ENCODE measurements at places on chromosomes 13 and 19.

DNA sequence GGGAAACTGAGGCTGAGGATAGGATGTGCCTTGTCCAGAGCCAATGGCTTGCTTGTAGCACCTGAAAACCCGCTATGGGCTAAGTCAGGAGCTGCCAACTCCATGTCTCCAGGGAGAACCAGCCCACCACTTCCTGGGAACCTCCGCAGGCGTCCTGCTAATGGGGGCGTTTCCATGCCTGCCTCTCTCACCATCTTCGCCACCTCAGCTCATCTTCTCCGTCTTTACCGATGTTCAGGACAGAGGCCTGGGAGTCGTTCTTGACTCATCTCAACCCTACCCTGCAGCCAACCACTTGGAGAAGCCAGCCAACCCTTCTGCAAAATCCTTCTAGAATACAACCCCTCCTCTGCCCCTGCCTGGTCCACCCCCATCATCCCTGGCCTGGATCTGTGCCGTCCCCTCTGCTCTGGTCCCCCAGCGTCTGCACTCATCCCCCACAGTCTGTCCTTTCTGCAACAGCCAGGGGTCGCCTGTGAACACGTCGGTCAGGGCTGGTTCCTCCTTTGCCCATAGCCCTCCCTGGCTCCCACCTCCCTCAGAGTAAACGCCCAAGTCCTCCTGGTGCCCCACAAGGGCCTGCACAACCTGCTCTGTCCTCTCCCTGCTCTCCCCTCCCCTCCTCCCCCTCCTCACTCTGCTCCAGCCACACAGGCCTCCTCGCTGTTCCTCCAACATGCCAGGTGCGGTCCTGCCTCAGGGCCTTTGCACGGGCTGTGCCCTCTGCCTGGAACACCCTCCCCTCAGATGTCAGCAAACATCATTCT, 31.0 kb downstream of the PTPRS start:
- no peak for DNase-seq

DNA sequence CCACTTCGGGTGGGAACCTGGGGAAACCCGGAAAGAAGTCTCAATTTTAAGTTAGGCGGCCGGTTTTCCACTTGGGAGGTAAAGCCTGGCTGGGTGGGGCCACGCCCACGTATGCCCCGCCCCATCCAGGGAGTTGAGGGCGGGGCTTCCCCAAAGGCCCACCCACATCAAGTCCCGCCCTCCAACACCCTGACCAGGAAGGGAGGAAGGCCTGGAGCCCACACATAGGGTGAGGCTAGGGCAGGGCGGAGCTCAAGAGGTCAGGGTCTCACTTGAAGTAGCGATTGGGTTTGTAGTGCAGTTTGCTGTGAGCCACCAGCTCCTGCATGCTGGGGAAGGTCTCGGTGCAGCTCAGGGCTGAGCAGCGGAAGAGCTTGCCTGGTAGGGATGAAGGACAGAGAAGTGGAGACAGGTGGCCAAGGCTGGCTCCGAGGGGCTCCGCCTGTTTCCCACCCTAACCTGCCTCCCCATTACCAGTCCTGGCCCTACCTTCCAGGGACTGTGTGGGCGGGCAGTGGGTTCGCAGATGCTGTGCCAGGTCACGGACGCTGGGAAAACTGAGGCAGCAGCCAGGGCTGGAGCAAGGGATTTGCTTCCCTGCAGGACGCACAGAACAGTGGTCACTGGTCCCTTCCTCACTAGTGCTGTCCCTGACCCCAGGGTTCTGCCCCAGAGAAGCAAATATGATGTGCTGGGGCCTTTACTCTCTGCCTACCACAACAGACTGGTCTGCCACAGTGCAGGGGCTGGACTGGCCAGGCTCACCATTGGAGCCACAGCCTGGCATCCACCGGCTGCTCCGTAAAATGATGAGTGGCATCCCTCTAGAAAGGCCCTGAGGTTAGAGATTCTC, 1.6 kb downstream of the ZNF414 start:
- DNase-seq = no peak

- DNase-seq = no peak
Measured at GRCh38 chr13:110042253-110042950, 256.0 kb upstream of the IRS2 start.

DNA sequence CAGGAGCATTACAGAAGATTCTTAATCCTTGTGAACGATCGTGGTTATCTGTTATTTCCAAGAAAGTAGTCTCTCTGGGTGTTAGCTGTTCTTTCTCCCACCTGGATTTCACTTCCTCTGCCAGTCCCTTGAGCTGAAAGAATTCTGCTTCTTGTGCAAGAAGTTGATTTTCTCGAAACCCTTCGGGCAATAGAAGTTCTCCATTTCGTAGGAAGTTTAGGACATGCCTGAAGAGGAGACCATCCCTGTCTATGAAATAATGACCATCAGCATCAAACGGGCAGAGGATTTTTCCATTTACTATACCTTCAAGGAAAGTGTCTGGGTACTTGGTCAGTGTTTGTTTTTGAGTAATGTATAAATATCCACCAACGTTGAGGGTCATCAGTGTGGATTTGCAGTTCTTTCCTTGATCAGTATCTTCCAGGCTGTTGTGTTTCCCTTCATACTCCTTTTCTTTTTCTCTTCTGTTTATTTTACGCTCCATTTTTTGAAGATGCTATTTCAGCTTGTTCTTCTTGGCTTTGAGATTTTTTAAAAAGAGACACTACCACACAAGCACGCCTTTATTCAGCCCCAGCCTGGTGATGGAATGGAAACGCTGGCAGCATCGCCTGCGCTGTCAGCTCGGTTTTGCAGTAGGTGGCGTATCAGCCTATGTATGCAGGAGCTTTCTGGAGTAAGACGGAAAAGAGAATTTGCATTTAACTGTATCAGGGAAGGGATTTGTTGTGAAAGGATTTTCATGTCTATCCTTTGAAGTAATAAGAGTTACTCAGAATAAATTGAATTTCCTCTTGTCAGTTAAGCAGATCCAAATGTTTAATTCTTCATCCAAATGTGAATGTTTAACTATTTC, 6.5 kb downstream of the KCTD4 start:
- no peak for DNase-seq

- DNase-seq = no peak
Measured at GRCh38 chr19:33508431-33508830, 13.2 kb downstream of the PEPD start.

DNA sequence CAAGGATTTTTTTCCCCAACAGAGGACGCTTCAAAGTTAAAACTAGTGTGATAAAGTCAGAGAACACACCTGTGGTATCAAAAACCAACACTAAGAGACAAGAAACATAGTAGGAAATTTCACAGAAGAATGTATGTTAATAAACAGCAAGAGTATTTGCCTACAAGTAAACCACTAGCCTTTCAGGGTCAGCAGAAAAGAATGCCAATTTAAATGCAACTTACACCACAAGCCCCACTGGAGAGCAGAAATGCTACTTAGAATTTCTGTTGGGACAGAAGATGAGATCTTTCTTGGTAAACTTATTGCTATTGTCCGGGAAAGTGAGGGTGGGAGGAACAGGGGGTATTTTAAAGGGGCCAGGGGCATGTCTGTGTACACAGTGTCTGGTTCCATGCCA, 68.6 kb downstream of the STK24 start:
- DNase-seq = no peak

DNA sequence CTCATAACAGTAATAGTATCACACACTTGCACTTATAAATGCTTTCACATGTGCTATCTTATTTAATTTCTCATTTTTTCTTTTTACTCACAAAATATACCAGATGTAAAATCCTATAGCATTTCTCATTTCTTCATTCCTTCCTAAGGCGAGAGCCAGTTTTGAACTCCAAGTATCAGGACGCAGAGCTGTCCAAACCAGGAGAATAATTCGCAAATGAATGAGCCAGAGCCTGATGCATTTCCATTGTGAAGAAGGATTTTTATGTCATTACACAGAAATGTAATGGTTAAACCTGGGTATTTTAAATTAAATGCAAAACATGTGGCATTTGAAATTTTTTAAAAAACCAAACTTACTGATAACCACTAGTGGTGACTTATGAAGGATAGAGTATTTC, 244.3 kb downstream of the RGCC start:
- no peak for DNase-seq

- no peak for DNase-seq
Measured at GRCh38 chr19:8988204-8988603, 22.0 kb downstream of the MUC16 start.

DNA sequence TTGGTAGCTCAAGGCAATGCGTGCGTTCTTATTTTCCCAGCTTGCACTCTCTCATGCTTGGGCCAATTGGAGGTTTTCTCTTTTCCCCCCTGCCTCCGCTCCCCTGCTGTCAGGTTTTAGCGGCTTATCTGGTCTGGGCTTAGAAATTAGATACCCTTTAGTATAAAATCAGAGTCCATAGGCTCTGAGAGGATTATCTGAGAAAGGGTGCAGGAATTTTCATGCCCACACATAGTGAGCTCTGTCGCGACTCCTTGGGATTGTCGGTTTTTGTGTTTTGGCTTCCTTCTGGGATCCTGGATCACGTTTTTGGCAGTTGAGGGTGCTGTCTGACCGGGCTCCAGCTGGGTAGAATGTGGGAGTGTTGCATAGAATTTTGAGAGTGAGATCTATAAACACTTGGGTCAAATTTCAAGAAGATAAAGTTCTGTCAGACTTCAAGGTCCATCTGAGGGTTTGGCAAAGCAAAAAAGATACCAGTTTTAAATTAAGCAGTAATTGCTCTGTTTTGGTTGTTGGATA, 12.4 kb downstream of the CHAF1A start:
- no peak for DNase-seq

DNA sequence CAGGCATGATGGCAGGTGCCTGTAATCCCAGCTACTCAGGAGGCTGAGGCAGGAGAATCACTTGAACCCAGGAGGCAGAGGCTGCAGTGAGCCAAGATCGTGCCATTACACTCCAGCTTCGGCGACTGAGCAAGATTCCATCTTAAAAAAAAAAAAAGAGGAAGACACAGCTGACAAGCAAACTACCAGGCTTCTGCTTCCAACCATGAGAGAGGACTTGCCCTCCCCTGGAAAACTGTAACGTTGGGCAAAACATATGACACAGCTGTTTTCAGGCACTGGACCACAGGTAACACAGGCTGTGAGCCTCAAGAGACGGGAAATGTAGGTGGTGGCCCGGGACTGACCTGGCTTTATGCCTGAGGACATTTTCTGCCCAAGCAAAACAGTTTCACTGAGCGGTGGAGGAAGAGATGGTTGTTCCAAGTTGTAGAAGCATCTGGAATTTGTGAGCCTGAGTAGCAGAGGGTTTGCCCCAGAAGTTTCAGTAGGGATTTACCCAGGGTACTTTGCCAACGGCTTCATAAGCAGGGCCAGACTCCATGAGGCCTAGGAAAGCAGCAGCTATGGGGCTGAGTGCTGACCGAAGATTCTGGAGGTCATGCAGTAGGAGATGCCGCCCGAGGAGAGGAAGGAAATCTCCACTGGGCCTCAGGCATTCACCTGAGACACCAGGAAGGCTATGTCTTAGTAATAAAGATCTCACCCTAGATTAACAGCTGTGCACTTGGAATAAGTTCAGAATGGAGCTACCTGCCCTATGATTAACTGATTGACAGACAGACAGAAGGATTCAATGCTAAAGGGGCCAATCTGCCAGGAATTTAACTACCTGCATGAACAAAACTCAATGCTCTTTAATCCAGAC, 88.0 kb downstream of the ABCC4 start:
- no peak for DNase-seq

- DNase-seq = no peak
Measured at GRCh38 chr13:76723551-76724232, 162.5 kb downstream of the KCTD12 start.

DNA sequence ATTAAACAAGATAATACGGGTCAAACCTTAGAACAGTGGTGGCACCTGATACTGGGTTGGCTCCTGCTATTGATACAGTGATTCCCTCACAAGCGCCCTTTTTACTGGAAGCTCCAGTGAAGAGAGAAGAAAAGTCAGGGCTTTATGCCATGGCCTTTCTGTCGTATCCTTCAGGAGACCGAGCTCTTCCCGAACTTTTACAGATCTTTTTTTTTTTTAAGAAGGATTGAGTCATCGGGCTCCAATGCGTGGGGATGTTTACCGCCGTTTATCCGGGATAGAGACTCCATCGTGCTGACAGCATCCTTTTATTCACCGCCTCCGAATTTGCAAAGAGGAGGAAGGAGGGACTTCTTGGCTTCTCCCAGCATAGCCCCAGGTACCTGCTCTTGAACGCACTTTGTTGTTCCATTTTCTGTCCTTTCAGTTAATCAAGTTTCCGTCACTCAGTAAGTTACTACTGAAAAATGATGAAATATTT, 574 bp downstream of the ZNF227 start:
- no peak for DNase-seq

- DNase-seq = no peak
Measured at GRCh38 chr19:3751236-3751635, 10.3 kb downstream of the APBA3 start.

DNA sequence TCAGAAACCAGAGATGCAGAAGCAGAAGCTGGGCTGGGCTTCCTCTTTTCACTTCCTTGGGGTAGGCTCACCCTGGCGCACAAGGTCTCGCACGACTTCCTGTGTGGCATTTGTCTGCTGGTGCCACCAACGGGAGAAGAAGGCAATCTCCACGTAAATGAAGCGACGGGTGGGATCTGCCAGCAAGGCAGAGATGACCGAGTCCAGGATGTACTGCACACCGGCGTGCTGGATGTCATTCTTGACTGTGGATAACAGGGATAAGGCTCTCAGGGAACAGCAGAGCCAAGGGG, 1.3 kb downstream of the MAN2B1 start:
- DNase-seq = no peak

DNA sequence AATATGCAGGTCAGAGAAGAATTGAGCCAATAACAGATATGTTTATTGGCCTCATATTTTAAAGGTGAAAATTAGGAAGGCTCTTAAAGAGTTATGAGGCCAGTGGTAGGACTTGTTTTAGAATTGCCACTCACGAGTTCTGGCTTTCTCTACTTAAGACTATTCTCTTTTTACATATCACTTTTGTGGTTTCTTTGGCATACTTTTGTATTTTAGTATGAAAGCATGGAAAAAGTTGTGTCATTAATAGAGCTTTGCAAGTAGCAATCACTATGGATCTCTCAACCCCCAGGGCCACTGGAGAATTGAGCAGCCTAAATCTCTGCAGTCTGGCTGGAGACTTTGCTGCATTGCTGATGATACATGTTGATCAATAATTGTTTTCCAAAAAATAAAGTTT, 64.6 kb upstream of the SOX21 start:
- no peak for DNase-seq

- DNase-seq = no peak
Measured at GRCh38 chr13:32045982-32046785, 14.6 kb downstream of the FRY start.

GRCh38 chr19:3867971-3868769, 668 bp downstream of the ZFR2 start:
- DNase-seq = no peak
